ENCODE measurements at places on chromosomes 1 and 21.

GRCh38 chr1:96095849-96096612, 625.6 kb upstream of the PTBP2 start:
- no peak for DNase-seq

DNA sequence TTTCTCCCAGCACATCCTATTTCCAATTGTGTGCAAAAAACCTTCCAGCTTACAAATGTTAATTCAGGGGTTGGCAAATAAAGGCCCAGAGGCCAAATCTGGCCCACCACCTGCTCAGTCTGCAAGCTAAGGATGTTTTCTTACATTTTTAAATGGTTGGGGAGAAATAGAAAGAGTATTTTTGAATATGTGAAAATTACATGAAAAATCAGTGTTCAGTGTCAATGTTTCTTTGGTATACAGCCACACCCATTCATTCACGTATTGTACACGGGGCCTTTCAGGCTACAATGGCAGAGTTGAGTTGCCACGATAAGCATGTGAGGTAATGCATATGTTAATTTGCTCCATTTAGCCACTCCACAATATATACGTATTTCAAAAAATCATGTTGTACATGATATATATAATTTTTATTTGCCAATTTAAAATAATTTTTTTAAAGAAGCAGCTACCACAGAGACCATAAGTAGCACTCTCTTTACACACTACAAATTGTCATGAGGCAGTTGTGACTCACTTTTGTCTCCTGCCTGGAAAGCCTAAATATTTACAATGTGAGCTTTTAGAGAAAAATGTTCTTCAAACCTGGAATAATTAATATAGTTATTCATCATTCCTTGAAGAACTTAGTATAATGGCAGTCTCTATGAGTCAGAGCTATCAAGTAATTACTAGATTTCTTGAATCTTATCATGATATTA, 189.6 kb downstream of the SMYD3 start:
- peak; percentile 34 for DNase-seq

DNA sequence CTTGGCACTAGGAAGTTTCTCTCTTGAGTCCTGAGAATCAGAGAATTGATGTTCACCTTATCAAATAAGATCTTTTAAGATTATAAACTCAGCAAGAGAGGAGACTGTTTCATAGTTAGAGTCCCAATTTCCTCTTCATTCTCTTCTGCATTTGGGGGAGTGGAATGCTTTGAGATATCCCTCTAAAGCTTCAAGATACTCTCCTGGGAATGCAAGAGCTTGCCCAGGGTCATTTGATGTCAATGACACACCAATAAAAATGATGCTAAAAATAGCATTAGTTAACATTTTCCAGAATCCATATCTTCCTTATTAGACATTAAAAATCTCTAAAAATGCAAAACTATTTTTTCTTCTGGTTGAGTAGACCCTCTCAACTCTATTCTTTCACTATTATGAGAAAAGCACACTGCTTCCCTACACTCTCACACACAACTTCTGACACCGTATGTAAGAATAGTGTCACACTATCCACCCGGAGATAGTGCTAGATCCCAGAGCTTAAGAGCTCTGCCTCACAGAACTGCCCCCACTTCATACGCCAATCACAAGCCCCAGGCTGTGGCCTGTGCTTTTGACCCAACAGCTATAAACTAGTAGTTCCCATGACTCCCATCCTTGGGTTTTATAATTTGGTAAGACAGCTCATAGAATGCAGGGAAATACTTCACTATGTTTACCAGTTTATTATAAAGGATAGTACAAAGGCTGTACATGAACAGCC, 399.9 kb upstream of the RUNX1 start:
- DNase-seq = no peak

- no peak for DNase-seq
These were observed 4.2 kb downstream of the HIVEP3 start for GRCh38 chr1:41914516-41914915.

GRCh38 chr1:48051466-48052126, 54.4 kb upstream of the TRABD2B start:
- DNase-seq = no peak
